ENCODE measurements at places on chromosomes 11 and 22. TPM values are rescaled to one million over a fixed set of nuclear protein-coding genes. Genes with fewer than 3 reads are reported as not detected.

Gene MOV10L1
- 1.4 TPM for polyA plus RNA-seq

Gene SPDYC
- not detected for polyA plus RNA-seq

Gene KRTAP5-9
- 0.57 TPM for polyA plus RNA-seq

Gene ARL2
- 48.9 TPM for polyA plus RNA-seq

Gene RFPL1
- polyA plus RNA-seq: 0.38 TPM

Gene MRGPRE
- polyA plus RNA-seq: not detected

Gene CEP57
- 108 TPM for polyA plus RNA-seq

Gene KRTAP5-2
- not detected for polyA plus RNA-seq

Gene MYBPC3
- not detected for polyA plus RNA-seq

Gene OR52E8
- not detected for polyA plus RNA-seq

Gene C22orf42
- polyA plus RNA-seq: not detected

Gene STIP1
- 187 TPM for polyA plus RNA-seq

Gene FAM180B
- polyA plus RNA-seq: 0.30 TPM

Gene RAPSN
- polyA plus RNA-seq: 0.37 TPM

Gene CDON
- polyA plus RNA-seq: 13.6 TPM

Gene OR5W2
- not detected for polyA plus RNA-seq

Gene UBQLNL
- polyA plus RNA-seq: 1.7 TPM

Gene PKNOX2
- 12.7 TPM for polyA plus RNA-seq

Gene RIBC2
- polyA plus RNA-seq: 11.4 TPM

Gene NPAS4
- polyA plus RNA-seq: 0.33 TPM

Gene P2RX6
- polyA plus RNA-seq: 1.8 TPM

Gene ABCG4
- 1.2 TPM for polyA plus RNA-seq

Gene PHLDA2
- polyA plus RNA-seq: 0.19 TPM

Gene C11orf21
- 2.5 TPM for polyA plus RNA-seq

Gene EI24
- 121 TPM for polyA plus RNA-seq

Gene C11orf52
- 8.6 TPM for polyA plus RNA-seq

Gene GDPD4
- polyA plus RNA-seq: 0.72 TPM

Gene OR2D2
- not detected for polyA plus RNA-seq

Gene BARX2
- polyA plus RNA-seq: not detected

Gene RNH1
- 63.3 TPM for polyA plus RNA-seq

Gene OR56A1
- not detected for polyA plus RNA-seq
